ENCODE measurements at places on chromosomes 12 and 14.

- DNase-seq, result no peak
These were observed 25.3 kb downstream of the OAS2 start for GRCh38 chr12:113003636-113004035.

- DNase-seq, result no peak
These were observed 20.4 kb upstream of the FBXO33 start for GRCh38 chr14:39452680-39453079.

- no peak for DNase-seq
These were observed 15.4 kb upstream of the MIA2 start for GRCh38 chr14:39218171-39218769.

DNA sequence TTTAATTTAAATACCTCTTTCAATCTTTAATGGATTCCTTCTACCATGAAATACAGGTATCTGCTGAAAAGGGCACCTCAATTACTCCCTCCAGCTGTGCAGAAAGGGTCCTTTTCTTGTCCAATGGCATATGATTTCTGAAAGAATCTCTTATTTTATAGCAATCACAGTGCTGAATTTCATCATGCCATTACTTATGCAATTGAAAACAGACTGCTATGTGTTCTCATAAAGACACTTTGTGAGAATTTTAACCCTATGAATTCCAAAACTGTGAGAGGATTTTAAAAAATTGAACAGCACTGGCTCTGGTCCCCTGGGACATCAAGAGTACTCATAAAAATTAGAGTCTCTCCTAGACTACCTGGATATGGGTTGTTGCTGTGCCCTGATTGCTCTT lies 45.9 kb upstream of the CNOT2 start:
- no peak for DNase-seq

DNA sequence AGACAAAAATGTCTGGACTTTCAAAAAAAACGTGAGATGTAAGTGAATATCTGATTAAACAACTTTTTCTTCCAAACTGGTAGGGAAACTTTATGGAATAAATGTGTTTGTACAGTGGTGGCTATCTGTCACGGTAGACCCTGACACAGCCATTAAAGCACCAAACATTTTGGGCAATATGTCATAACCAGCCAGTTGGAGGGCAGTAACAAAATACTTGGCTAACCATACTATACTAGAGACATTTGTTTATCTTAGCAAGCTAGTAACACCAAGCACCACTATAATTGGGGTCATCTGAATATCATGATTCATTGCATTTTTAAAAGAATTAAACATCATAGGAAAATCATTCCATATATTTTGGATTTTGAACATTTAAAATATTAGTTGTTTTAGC lies 6.0 kb upstream of the MYF6 start:
- DNase-seq, result no peak

Measured in MV-4-11 (cell line).